ENCODE measurements at places on chromosomes 5 and 9.
A peak's percentile ranks its signal among the peaks of the same experiment; 100 is the strongest.

GRCh38 chr9:136083558-136084062 lies 11.5 kb downstream of the NACC2 start:
- DNase-seq = no peak

DNA sequence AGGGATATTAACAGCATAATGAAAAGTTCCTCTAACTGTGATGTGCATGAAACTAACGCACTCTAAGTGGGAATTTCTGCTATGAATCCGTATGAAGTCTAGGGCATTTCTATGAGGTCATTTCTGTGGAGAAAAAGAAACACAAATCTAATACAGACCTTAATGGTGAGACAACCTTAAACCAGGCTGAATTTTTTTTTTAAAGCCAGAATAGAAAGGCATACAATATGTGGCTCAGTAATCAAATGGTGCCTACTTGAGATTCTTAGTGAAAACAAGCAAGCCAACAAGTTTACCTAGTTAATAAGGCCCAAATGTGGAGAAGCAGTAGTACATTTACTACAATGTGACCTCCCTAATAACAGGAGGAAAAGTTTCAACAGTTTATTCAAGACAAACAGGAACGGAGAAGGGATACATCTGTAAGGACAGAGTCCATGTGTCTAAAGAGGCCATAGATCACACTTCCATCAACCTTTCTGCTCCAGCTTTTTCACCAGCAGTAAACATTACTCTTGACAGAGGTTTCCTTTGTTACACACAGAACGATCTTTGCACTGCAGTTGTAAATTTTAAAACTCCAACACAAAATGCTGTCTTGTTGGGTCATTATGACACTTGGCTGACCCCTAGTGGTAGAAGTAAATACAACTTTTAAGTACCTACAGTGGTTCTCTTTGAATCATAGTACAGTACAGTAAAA lies 26.2 kb downstream of the CARNMT1 start:
- peak; percentile 58 for DNase-seq

DNA sequence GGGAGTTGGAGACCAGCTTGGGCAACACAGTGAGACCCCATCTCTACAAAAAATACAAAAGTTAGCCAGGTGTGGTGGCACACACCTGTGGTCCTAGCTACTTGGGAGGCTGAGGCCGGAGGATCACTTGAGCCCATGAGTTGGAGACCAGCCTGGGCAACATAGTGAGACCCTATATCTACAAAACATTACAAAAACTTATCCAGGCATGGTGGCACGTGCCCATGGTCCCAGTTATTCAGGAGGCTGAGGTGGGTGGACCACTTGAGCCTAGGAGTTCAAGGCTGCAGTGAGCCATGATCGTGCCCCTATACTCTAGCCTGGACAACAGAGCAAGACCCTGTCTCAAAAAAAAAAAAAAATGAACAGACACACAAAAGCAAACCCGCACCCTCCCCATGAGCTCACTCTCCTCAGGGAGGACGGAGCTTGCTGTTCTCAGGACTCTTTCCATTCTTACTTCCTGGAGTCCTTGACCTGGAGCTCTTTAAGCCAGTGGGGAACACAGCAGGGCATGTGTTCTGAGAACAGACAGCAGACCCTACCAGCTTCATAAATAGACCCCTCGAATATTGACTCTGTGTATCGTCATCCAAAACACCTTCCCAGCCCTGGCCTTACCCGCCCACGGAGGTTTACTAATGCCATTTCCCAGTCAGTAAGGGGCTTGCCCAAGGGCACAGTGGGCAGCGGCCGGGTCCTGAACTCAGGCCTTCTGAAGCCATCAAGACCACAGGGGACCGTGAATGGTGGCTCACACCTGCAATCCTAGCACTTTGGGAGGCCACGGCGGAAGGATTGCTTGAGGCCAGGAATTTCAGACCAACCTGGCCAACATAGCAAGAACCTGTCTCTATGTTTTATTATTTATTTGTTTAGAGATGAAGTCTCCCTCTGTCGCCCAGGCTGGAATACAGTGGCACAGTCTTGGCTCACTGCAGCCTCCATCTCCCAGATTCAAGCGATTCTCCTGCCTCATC lies 11.1 kb downstream of the PTGES2 start:
- no peak for DNase-seq

GRCh38 chr5:58974601-58975000 lies 391.7 kb downstream of the RAB3C start:
- no peak for DNase-seq

GRCh38 chr5:33049298-33049697 lies 338.2 kb downstream of the NPR3 start:
- no peak for DNase-seq

- DNase-seq = no peak
Observed at GRCh38 chr5:43802119-43802518, 199.1 kb downstream of the NNT start.
